ENCODE measurements at places on chromosomes 5 and 9.
A peak's percentile ranks its signal among the peaks of the same experiment; 100 is the strongest.

DNA sequence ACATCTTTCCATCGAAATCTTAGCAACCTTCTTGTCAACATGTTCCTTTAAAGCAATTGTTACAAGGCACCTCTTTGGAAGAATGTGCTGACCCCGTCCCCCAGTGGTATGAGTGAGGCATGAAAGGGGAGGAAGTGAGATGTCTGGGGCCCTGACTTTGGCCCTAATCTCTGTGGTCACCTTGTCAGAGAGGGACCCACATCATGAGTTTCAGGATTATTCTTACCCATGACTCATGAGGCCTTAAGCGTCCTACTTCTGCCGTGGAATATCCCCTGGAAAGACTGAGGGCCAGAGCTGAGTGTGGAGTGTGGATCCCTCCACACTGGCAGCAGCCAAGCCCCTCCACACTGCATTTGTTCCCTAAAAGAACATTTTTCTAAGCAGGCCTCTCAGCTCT is 81.2 kb downstream of the FSTL4 start:
- no peak for DNase-seq

DNA sequence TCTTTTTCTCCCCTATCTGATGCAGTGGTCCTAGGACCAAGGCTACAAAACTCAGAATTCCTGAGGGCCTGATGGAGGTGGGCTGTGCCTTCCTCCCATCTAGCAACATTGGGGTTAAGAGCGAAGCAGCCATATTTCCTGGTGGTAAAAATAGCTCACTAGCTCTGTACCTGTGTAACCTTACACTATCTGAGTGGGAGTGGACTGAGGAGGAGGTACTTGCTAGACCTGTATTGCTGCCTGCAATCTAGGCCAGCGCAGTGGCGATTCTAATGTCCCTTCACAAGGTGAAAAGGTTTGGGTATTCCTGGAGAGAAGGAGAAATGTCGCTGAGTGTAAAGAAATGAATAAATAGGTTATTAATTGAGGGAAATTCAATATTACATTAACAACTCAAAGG is 80.2 kb upstream of the LIFR start:
- no peak for DNase-seq

GRCh38 chr5:33330992-33331391 is 109.8 kb upstream of the TARS1 start:
- DNase-seq, result no peak

GRCh38 chr5:72702881-72703434 is 113.5 kb upstream of the TNPO1 start:
- no peak for DNase-seq

GRCh38 chr5:132102101-132102701 is 28.6 kb downstream of the CSF2 start:
- DNase-seq, result peak; percentile 65

DNA sequence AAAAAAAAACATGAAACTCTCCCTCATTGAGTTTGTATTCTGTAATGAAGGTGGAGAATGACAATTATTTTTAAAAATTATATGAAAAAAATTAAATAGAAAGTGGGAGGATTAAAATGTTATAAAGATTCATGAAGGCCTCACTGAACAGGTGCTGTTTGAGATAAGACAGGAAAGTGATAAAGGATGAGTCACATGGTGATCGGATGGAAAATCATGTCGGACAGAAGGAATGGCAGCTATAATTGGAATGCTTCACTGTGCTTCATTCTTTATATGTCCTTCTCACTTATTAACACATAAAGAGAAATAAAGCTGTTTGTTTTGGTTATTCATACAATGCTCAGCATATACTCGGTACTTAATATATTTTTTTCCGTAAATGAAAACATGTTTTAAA is 464.5 kb upstream of the RGMB start:
- no peak for DNase-seq

DNA sequence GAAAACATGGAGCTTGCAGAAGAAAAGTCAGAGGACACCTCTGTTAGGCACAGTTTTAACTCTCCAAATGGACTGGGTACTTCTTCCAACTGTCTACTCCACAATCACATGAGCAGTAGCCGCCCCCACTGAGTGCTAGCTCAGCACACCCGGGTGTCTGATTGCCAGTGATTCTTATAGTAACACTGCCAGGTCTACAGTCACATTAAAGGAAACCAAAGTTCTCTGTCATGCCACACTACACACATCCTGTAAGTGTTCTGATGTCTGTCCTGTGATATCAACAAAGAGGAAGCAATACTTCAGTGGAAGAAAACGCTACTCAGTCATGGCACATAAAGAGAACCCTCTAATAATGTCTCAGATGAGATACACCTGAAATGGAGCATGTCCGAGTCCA is at the start of gene HAVCR2:
TSS of gene HAVCR2 (minus strand) at position 69 of the 400 bp plus-strand sequence. CDS start at position 8, 61 bp downstream.
- peak; percentile 15 for DNase-seq

Measured in stimulated activated naive CD4-positive, alpha-beta T cell treated with Interleukin-2 at 50 U/mL for 16 hours (primary cell).